Amygdala (tissue), 56 donors: ENCODE measurements at places on chromosomes 6 and 20.

- DNase-seq, result no peak
Observed at GRCh38 chr6:116605935-116606334, 10.3 kb upstream of the RSPH4A start.

DNA sequence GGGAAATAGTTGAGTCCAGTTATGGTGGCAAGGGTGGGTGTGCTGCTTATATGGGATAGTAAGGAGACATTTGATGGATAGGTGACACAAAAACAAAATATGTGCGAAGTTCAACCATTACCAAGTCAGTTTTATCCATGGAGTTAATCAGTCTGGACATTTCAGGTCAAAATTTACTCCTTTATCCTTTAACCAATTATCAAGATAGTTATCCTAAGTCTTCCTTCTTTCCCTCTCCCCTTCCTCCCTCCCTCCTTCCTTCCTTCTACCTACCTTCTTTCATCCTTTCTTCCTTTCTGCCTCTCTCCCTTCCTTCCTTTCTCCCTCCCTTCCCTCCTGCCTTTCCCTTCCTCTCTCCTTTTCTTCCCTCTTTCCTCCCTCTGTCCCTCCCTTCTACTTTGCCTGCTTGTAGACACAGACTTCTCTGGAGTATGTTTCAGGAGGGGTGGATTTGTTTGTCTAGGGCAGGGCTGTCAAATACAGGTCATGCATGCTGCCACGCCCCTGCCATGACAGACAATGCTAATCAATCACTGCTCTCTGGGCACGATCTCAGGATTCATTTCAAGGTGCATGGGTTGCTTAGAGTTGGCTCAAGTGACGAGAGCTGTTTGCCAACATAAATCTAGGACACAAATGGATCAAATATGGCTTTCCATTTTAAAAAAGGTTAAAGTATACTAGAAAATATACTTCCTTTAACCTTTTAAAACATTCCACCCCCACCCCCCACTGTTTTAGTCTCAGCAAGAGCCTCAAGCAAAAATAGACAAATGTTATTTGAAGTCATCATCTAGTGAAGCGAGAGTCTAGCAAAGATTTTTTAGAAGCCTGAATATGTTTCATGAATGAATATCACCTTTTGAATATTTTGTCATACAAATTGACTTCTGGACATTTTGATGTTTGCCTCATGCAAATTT lies 281.6 kb upstream of the CITED2 start:
- no peak for DNase-seq

GRCh38 chr6:7559651-7560385 lies 18.3 kb downstream of the DSP start:
- DNase-seq, result no peak

DNA sequence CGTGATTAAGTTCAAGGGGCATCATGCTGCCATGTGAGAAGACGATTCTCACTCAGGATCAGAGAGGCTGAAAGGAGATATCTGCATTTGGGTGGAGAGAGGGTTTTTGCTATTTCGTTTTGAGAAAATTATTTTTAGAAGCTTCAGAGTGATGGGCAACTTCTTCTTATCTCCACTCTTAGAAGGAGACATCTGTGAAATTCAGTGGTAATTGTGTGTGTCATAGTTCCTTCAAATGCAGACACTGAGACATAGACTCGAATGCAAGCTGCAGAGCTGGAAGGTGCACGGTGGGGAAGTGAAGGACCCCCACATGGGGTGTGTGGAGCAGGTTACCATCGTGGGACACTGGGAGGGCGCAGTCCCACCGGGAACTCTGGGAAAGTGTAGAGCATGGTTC lies 116.8 kb downstream of the PRND start:
- DNase-seq, result no peak

DNA sequence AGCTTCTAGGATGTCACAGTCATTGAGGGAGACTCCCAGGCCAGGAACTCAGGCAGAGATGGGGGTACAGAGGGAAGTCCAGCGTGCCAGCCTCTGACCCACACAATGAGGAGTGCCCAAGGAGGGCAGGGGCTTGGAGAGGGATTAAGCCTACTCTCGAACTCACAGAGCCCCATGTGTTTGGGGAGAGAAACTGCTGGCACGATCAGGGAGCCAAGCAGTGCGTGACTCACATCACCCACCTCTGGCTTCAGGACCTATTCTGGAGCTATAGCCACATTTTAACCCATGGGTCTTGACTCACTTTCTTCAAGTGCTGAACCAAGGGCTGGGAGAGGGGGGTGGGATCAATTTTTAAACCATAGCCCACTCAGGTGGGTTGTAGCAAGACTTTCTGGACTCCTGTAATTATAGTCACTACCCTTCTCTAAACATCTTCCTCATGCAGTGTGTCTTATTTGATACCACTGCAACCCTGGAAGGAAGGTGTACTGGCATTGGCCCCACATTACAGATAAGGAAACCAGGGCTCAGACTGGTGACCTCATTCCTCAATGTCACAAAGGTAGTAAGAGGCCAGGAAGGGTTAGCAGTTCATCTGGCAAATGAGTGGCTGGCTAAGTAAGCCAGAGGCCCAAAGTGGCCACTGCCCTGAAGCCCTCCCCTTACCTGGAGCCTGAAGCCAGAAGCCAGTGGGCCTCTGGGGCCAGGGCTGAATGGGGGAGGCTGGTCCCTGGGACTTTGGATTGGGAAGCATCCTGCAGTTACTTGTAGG lies 12.0 kb downstream of the FOXP4 start:
- DNase-seq, result no peak

DNA sequence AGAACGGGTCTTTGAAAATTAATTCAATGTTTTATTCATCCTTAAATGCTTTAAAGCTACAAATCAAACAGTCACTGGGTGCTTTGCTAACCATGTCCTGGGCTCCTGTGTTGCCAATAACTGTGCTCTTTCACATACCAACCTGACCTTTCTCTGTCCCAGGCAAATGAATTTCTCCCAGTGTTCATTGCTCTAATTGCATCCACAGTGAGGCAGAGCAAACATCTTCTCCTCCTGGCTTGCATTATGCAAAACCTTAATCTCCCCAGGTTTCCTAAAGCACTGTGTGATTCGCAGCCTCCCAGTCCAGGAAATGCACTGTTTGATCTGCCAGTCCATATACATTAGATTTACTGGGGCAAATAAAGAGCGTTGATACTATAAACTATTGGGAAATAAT lies 219.0 kb downstream of the PREX1 start:
- DNase-seq, result no peak

DNA sequence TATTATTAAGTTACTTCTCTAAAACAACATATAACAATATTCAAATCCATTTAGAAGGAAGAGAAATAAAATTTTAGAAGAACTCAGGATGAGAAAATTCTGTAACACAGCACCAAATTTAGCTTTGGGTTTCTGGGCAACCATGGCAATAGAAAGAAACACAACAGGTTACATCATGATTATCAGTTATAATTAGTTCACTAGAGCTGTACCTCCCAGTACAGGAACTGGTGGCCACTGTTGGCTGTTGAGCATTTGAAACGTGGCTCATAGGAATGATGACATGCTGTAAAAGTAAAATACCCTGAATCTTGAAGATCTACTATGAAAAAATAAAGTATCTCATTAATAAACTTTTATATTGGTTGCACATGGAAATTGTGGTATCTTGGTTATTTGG lies 23.7 kb upstream of the MAP3K4 start:
- no peak for DNase-seq

DNA sequence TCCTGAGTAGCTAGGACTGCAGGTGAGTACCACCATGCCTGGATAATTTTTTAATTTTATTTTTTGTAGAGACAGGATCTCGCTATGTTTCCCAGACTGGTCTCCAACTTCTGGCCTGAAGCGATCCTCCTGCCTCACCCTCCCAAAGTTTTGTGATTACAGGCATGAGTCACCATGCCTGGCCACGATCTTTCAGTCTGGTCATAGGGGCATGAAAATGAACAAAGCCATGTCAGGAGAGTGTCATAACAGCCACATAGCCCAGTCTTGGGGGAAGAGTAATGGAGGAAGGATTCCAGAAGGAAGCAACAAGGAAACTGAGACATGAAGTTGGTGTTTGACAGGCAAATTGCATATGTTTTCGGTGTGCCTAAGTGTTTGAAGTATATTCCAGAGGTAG lies 17.0 kb upstream of the SNX3 start:
- DNase-seq, result no peak

- DNase-seq, result no peak
Observed at GRCh38 chr6:70385901-70386300, 27.4 kb upstream of the FAM135A start.

DNA sequence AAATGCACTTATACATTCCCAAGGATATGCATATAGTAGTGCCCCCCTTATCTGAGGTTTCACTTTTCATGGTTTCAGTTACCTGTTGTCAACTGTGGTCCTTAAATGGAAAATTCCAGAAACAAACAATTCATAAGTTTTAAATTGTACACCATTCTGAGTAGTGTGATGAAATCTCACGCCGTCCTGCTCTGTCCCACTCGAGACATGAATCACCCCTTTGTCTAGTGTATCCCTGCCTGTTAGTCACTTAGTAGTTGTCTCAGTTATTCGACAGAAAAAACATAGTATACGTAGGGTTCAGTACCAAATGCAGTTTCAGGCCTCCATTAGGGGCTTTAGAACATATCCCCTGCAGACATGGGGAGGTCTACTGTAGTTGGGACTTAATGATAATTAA lies 57.0 kb downstream of the MAP1LC3A start:
- DNase-seq, result no peak

DNA sequence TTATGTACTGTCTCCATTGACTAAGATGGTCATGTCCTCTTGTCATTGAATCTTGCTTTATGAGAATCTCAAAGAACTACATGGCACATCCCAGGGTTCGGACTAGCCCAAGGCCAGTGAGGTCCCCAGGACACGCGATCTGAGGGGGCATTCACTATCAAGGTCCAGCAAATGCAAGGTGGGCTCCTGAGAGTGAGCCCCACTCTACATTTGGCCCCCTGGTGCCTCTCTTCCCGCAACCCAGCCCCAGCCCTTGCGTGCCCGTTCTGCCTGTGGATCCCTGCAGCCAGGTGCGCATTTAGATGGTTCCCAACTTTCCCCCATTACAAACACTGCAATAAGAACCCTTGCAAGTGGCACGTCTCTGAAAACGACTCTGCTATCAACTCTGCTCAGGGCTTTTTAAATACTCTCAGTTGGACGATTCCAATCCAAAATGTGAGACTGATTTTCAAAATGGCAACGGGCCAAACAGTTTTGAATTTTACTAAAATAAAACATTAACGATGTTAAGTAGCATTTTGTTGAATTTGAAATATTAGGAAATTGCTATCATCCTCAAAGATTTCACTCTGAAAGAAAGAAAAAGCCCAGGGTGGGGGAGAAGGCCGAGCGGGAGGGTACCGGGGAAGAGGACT lies 59.6 kb downstream of the NFATC2 start:
- no peak for DNase-seq

- no peak for DNase-seq
Observed at GRCh38 chr20:57448764-57449354, 57.7 kb downstream of the RBM38 start.

DNA sequence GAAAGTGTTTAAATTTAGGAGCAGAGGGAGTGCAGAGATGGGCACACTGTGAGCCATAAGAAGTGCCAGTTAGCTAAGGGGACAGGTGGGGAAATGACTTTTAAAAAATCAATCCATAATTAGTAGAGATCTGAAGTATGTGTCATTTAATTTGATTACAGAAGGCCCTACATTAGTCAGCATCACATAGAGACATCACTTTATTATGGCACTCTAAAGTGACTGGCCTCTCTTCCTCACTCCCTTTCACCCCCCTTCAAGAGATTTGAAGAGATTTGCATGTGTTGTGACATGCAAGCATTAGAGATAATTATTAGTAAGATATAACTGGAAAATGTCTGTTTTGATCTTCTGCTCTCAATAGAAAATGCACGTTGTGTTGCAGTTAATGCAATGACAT lies 86.7 kb downstream of the SLX4IP start:
- no peak for DNase-seq

DNA sequence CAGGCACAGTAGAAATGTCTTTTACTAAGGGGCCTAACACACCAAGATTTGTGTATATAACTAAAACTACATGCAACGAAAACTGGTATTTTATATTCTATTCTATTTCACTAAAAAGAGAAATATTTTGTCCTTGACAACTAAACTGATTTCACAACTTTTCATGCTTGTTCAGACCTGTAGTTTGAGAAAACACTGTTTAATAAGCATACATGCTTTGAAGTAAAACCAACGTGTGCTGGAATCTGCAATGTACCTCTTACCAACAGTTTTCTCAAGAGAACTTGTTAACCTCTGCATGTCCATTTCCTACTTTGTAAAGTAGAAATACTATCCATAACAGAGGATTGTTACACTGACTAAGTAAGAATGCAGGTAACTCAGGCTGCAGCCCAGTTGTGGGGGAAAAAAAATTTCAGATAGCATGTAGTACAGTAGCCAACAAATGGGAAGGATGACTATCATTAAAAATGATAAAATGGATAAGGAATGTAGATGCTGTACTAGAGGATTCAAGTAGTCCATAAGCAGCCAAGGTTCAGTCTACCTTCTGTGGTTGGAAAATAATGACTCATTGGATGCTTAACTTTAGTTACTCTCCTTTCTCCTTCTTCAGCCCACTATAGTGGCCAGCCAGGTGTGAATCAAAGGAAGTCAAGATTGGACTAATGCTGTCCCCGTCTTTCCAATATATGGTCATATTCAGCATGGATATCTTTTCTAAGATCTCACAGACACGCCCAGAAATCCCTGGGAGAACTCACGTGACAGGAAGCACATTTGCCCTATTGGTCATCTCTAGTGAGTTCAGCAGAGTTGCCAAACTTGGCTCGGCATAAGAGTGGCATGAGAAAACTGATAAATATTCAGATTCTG lies 65.2 kb downstream of the HFE start:
- DNase-seq, result no peak

- no peak for DNase-seq
Observed at GRCh38 chr6:145315982-145316600, 419.2 kb downstream of the EPM2A start.

DNA sequence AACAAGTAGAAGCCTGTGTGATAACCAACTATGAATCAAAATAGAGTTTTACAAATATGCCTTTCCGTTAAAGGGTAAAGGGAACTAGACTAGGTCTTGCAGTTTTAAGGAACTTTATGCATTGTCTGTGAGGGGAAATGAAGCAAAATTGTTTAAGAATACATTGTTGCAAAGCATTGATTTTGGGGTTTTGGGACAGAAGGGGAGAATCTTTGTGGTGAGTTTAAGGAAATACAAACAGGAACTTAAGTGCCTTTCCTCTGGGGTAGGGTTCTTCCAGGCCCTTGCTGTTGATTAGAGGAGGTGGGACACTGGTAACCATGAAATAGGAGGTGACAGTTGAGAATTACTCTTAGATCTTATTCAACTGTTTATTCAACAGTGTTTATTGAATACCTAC lies 4.7 kb downstream of the MAPK14 start:
- no peak for DNase-seq

GRCh38 chr20:63556873-63557478 lies 3.0 kb downstream of the FNDC11 start:
- DNase-seq, result no peak

DNA sequence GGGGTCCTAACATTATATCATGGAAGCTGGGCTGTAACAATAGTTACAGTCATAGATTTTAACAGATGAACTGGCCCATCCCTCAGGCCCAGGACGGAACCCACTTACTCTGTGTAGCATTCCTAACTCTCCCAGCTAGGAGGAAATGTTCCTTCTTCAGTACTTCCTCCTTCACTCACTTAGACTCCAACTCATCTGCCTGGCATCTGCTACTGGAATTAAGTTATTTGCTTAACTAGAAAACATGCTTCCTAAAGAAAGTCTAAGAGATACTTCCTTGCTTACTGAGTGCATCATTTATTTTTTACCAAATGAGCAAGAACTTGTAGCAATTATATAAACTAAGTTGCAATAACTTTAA lies 20.5 kb downstream of the GCLC start:
- no peak for DNase-seq
